ENCODE measurements at places on chromosomes 6 and 20.

DNA sequence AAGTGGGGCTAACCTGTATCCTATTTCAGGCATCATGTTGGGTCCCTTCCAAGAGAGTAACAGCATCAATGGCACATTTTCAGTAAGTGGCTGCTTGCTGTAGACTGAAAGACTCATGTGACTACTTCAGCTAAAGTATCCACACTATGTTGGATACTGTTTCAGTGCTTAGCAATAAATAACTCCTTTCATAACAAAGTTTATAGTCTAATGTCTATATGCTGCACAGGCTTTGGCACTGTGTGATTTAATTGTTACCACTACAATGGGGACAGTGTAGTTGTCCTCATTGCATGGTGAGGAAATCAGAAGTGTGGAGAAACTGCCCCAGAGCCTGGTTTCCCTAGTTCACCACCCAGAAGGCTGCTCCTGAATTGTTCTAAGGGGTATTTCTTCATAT, 318.0 kb upstream of the PTCHD4 start:
- no peak for DNase-seq

GRCh38 chr6:72422171-72422570, 199.7 kb upstream of the KCNQ5 start:
- DNase-seq = no peak

- DNase-seq = no peak
Observed at GRCh38 chr20:55329108-55329507, 676.2 kb downstream of the CBLN4 start.

GRCh38 chr6:89749918-89750317, 69.7 kb downstream of the MDN1 start:
- DNase-seq = no peak

DNA sequence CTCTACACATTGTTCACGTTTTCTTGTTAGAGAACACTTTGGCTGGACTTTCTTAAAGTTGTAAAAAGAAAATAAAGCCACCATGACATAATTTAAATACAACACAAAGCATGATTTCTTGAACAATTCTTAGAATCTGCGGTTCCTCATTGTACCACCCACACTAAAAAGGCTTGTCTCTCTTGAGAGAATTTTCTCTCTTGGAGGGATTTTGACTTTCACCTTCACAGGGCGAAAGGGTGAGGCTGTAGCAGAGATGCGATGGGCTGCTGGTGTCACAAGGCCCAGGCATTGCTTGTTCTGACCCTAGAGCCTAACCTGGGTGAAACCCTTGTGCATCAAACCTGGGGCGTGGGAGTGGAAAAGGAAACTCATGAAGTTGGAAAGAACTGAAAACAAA, 122.7 kb upstream of the RIPOR2 start:
- DNase-seq = no peak

GRCh38 chr6:125939791-125940190, 16.8 kb upstream of the HINT3 start:
- no peak for DNase-seq

DNA sequence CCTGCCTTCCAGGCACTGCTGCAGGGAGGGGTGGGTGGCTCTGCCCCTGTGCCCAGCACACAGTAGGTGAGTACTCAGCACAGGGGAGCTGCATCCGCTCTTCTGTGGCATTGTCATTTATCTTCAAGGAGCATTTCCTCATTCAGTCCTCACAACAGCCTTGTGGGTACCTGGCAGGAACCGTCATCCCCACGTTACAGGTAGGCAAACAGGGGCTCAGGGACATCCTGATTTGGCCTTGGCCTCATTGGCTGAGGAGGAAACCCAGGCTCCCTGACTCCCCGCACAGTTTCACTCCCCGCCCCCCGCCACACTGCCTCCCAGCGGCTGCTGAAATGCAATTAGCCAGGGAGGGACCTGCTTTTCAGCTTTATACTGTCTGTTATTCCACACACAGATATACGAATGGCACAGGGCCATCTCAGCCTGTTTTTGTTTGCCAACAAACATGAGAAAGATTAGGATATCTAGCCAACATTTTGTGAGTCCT, 24.2 kb upstream of the PNPLA1 start:
- no peak for DNase-seq

- no peak for DNase-seq
Observed at GRCh38 chr20:42836339-42836738, 353.4 kb downstream of the PTPRT start.

GRCh38 chr20:54132612-54133433, 41.0 kb downstream of the CYP24A1 start:
- no peak for DNase-seq

DNA sequence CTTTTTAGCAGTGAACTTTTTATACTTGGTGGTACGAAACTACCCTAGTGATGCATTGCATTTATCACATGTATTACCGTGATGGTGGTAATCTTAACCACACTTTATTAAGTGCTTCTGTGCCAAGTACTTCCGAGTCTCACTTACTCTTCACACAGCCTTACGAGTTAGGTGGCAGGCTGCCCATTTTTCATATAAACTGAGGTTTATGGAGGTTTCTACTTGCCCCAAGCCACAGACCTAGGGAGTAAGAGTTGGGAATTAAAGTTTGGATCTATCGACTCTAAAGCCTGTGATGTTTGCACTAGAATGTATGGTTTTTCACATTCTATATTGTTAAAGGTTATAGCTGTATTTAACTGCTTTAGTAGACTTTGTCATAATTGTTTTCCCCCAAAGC, 5.5 kb upstream of the PABPC1L start:
- no peak for DNase-seq

- DNase-seq = no peak
Observed at GRCh38 chr20:37600486-37600885, 72.8 kb upstream of the BLCAP start.
